ENCODE measurements at places on chromosomes 12 and 14. TPM values are rescaled to one million over a fixed set of nuclear protein-coding genes. Genes with fewer than 3 reads are reported as not detected.

DNA sequence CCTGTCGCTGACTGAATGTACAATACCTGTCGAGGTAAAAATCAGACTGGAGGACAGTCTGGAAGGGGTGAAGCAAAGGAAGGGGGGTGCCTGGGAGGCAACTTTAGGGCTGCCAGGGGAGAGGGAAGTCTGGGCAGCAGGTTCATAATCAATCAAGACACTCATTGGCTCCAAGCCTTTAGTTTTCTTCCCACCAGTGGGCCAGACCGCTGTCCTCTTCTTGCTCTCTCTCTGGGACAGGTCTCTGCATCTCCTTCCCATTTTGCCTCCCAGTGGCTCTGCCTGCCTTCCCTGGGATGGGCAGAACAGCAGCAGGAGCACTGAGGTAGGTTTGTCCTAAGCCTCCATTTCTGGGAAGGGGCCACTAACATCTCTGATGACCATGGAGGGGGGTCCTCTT is 206.5 kb downstream of the TTC8 start:
- no peak overlapping the region for H3K27ac ChIP-seq
- no peak for DNase-seq
- H3K36me3 ChIP-seq: no peaks in the 10 kb centered on the region

- H3K36me3 ChIP-seq: no peaks in the 10 kb centered on the region
- no peaks in the 10 kb centered on the region for H3K4me1 ChIP-seq
- no peak for DNase-seq
- peaks cover 4% of the 10 kb centered on the region for H3K27me3 ChIP-seq
- no peak overlapping the region for H3K27ac ChIP-seq
Measured at GRCh38 chr12:46150735-46151134, 118.1 kb downstream of the SLC38A1 start.

GRCh38 chr14:28412077-28412476 is 354.5 kb upstream of the FOXG1 start:
- H3K27me3 ChIP-seq: no peaks in the 10 kb centered on the region
- no peaks in the 10 kb centered on the region for H3K36me3 ChIP-seq
- no peak for DNase-seq
- no peak overlapping the region for H3K27ac ChIP-seq

- H3K4me3 ChIP-seq: no peak overlapping the region
- H3K27ac ChIP-seq: no peak overlapping the region
- no peaks in the 10 kb centered on the region for H3K27me3 ChIP-seq
- H3K4me1 ChIP-seq: no peaks in the 10 kb centered on the region
Measured at GRCh38 chr12:119699199-119699760, 31.3 kb downstream of the PRKAB1 start.

DNA sequence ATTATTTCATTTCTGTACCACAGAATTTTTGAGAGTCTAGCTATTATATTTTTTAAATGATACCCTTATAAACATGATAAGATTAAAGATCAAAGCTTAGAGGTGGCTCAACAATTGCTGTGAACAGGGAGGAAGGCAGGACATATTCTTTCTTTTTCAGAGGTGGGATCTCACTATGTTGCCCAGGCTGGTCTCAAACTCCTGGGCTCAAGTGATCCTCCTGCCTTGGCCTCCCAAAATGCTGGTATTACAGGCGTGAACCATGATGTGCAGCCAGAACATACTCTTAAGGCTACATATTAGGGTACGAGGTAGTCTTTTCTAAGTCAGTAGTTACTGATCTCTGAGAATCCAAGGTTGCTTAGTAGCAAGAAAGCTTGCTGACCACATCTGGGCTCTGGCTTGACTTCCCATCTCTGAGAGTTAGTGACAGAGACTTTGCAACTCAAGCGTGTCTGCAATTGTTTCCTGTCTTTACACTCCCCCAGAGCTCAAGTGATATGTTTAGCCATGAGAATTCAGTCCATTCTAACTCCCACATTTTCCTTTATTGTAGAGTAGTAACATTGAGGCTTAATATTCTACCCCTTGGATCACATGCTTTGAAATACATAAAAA is 8.6 kb downstream of the RAB5B start:
- no peaks in the 10 kb centered on the region for H3K27me3 ChIP-seq
- no peak overlapping the region for H3K4me3 ChIP-seq
- DNase-seq: no peak
- H3K27ac ChIP-seq: no peak overlapping the region
- H3K4me1 ChIP-seq: peaks cover 10% of the 10 kb centered on the region

GRCh38 chr14:64761441-64762043 is 57.3 kb downstream of the PLEKHG3 start:
- no peak overlapping the region for H3K27ac ChIP-seq
- H3K36me3 ChIP-seq: no peaks in the 10 kb centered on the region
- DNase-seq: no peak
- no peaks in the 10 kb centered on the region for H3K27me3 ChIP-seq
- H3K4me3 ChIP-seq: no peak overlapping the region

DNA sequence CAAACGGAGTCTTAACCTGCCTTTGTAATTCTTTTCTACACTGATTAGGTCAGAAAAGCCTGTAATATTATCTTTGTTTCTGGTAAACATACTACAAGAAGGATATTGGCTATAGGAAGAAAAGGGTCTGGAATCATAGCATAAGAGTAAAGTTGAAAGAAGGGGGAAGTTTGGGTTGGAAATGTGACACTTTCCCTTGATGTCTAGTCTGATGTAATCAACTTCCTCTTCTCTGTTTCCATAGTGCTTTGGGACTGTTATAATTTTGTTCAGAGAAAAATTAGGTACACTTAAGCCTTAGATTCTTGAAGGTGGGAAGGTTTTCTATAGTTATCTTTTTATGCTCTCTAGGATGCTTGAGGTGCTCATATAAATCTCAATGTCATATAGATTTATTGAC is 322.2 kb downstream of the AEBP2 start:
- no peak overlapping the region for H3K27ac ChIP-seq
- H3K4me3 ChIP-seq: no peak overlapping the region
- no peak for DNase-seq
- no peaks in the 10 kb centered on the region for H3K27me3 ChIP-seq

DNA sequence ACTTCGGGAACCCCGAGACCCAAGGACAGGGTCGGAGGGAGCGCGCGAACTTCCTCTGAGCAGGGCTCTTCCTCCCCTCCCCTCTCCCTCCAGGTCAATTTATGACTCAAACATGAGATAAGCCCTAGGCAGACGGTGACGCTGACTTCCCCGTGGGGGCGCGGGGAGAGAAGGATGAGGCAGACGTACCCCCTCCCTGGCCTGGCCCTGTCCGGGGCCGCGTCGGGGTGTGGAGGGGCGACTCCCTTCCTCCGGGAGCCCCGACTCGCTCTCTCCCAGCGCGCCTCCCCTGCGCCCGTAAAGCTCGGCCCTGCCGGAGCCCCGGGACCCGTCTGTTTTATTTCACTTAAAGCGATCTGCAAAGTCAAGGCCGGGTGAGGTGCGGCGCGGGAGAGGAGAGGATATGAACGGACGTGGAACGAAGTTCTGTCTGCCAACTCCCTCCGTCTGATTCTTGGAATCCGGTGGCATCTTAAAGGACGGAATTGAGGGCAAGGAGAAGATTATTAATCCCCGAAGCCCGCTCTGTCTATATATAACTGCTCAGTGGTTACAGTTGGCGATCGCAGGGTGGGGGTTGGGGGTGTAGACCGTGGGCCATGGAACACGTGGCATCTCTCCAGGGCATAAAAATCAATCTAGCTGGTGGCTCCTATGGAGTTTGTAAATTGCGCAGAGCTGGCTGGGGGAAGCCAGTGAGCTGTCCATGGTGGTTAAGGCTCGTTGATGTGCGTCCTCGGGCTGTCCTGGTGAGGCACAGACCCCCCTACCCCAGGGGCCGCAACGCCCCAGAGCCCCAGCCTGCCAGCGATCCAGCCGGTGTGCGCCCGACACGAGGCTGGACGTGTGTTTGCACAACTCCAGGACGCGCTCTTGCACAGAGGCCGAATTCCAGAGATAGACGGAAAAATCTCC is 2.9 kb upstream of the PTHLH start:
- DNase-seq: peak; percentile 52
- H3K4me1 ChIP-seq: peaks cover 15% of the 10 kb centered on the region
- peaks cover 80% of the 10 kb centered on the region for H3K27me3 ChIP-seq
- H3K36me3 ChIP-seq: no peaks in the 10 kb centered on the region
- peak overlapping the region; percentile 52 for H3K4me3 ChIP-seq

GRCh38 chr12:88854260-88854659 is 274.0 kb upstream of the KITLG start:
- H3K27me3 ChIP-seq: peaks cover 2% of the 10 kb centered on the region
- no peak for DNase-seq
- no peaks in the 10 kb centered on the region for H3K4me1 ChIP-seq
- no peak overlapping the region for H3K4me3 ChIP-seq

DNA sequence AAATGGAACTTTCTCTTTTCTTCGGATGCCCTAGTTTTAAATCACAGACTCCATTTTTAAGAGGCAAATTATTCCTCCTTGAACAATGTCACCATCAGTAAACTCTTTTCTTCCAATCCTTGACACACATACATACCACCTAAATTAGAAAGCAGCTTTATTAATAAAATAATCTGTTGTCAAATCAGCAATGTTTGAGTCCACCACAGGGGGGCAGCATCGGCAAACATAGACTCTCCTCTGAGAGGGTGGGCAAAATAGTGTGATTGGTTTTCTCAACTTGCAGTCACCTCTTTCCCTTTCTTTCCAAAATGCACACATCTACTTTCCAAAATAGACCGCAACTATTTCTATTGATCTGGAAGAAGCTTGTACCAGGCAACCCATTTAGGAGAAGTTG is 438.4 kb upstream of the OR4E1 start:
- H3K4me3 ChIP-seq: peak overlapping the region; percentile 71
- peak; percentile 67 for DNase-seq
- H3K36me3 ChIP-seq: peaks cover 3% of the 10 kb centered on the region
- peak overlapping the region; percentile 88 for H3K27ac ChIP-seq
- peaks cover 22% of the 10 kb centered on the region for H3K4me1 ChIP-seq

DNA sequence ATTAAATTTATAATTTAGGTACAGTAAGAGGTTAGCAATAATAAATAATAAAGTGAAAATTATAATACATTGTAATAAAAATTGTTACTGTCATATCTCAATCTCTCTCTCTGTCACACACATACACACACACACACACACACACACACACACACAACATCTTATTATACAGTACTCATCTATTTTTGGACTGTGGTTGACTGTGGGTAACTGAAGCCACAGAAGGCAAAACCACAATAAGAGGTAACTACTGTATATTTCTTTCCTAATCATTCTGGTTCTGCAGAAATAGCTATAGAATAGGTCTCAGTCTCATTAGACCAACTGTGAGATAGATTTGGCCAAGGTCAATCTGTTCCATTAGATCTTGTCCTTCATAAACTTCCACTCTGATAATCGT is 33.1 kb upstream of the PTPRO start:
- H3K36me3 ChIP-seq: no peaks in the 10 kb centered on the region
- DNase-seq: no peak
- H3K4me1 ChIP-seq: peaks cover 3% of the 10 kb centered on the region
- no peak overlapping the region for H3K4me3 ChIP-seq

GRCh38 chr14:59776468-59776867 is 94.1 kb downstream of the RTN1 start:
- no peak for DNase-seq
- H3K36me3 ChIP-seq: no peaks in the 10 kb centered on the region
- H3K27me3 ChIP-seq: peaks cover 7% of the 10 kb centered on the region
- H3K27ac ChIP-seq: no peak overlapping the region

GRCh38 chr14:84492685-84493084 is 1037.3 kb upstream of the FLRT2 start:
- H3K27ac ChIP-seq: no peak overlapping the region
- H3K4me3 ChIP-seq: no peak overlapping the region
- H3K4me1 ChIP-seq: no peaks in the 10 kb centered on the region
- H3K27me3 ChIP-seq: no peaks in the 10 kb centered on the region
- H3K36me3 ChIP-seq: no peaks in the 10 kb centered on the region

GRCh38 chr14:104693482-104694431 is 4.3 kb downstream of the INF2 start:
- H3K27ac ChIP-seq: peak overlapping the region; percentile 81
- no peak for DNase-seq
- peaks cover 35% of the 10 kb centered on the region for H3K4me1 ChIP-seq
- H3K27me3 ChIP-seq: no peaks in the 10 kb centered on the region

DNA sequence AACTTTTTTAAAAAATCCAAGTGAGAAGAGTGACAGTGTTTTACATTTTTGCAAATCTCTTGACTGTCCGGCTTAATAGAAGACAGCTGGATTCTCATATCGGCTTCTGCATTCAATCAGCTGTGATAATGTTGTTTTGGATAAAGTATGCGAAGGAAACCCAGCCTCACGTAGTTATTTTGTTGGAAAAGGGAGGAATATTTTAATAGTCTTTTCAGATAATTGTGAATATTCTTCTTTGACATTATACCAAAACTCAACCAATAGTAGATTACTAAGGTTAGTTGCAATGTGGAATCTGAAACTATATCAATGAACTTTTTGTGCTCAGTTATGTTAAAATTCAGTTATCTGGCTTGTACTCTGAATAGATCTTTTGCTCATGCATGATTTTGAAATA is 276.5 kb downstream of the ZFP36L1 start:
- peaks cover 29% of the 10 kb centered on the region for H3K4me1 ChIP-seq
- H3K4me3 ChIP-seq: no peak overlapping the region
- no peaks in the 10 kb centered on the region for H3K27me3 ChIP-seq
- H3K36me3 ChIP-seq: no peaks in the 10 kb centered on the region
- no peak for DNase-seq

- no peaks in the 10 kb centered on the region for H3K36me3 ChIP-seq
- H3K4me1 ChIP-seq: peaks cover 16% of the 10 kb centered on the region
- H3K27me3 ChIP-seq: no peaks in the 10 kb centered on the region
- H3K27ac ChIP-seq: peak overlapping the region; percentile 95
- DNase-seq: peak; percentile 45
Measured at GRCh38 chr12:116818341-116818856, 62.8 kb downstream of the HRK start.

- DNase-seq: peak; percentile 5
- no peaks in the 10 kb centered on the region for H3K4me1 ChIP-seq
- no peaks in the 10 kb centered on the region for H3K27me3 ChIP-seq
- H3K27ac ChIP-seq: no peak overlapping the region
Measured at GRCh38 chr14:79011091-79011919, 841.1 kb downstream of the NRXN3 start.

GRCh38 chr14:102873546-102874061 is 48.9 kb upstream of the AMN start:
- H3K36me3 ChIP-seq: peaks cover 45% of the 10 kb centered on the region
- DNase-seq: no peak
- no peak overlapping the region for H3K27ac ChIP-seq
- no peak overlapping the region for H3K4me3 ChIP-seq
- no peaks in the 10 kb centered on the region for H3K27me3 ChIP-seq
- H3K4me1 ChIP-seq: peaks cover 17% of the 10 kb centered on the region

DNA sequence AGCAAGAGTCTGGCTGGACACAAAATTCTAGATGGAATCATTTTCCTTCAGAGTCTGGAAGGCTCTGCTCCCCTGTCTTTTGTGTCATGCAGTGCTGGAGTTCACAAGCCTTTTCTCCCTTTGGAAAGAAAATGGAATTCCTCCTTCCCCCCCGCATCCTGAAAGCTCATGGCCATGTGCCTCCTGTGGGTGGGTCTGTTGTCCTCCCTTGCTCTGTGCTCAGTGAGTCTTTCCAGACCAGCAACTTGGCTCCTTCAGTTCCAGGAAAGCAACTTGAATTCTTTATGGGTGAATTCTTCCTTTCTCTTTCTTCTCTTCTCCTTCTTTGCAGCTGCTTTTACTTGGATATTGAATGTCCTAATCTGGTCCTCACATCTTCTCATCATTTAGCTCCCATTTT is 70.2 kb downstream of the TUNAR start:
- H3K27ac ChIP-seq: no peak overlapping the region
- no peak for DNase-seq
- no peaks in the 10 kb centered on the region for H3K36me3 ChIP-seq
- H3K27me3 ChIP-seq: peaks cover 35% of the 10 kb centered on the region

Gene KRT83
- total RNA-seq: not detected

Gene KLRB1
- total RNA-seq: 0.40 TPM

Gene IL31
- 2.1 TPM for total RNA-seq

Gene APOF
- not detected for total RNA-seq

Gene MYF5
- total RNA-seq: not detected

Gene FGF23
- not detected for total RNA-seq

Gene ANO6
- total RNA-seq: 18.7 TPM

Gene NR2C1
- 27.6 TPM for total RNA-seq
